ENCODE measurements at places on chromosomes 7 and 10. TPM values are rescaled to one million over a fixed set of nuclear protein-coding genes. Genes with fewer than 3 reads are reported as not detected.

Gene AFAP1L2
- total RNA-seq = 7.1 TPM

Gene MMP21
- total RNA-seq = 0.25 TPM

Gene OR2A1
- under 0.01 TPM for total RNA-seq

Gene ZNF32
- total RNA-seq = 37.4 TPM

Gene FGFR2
- 46.7 TPM for total RNA-seq

Gene MMD2
- total RNA-seq = 4.4 TPM

Gene CCDC172
- not detected for total RNA-seq

Gene PDE6C
- total RNA-seq = not detected
